ENCODE measurements at places on chromosomes 12 and 14.

- DNase-seq, result no peak
Observed at GRCh38 chr14:23550131-23550811, 1.3 kb downstream of the ZFHX2 start.

GRCh38 chr12:57602544-57602943 is 2.1 kb upstream of the DTX3 start:
- DNase-seq, result no peak

GRCh38 chr14:61089126-61089750 is 108.2 kb downstream of the SLC38A6 start:
- no peak for DNase-seq

DNA sequence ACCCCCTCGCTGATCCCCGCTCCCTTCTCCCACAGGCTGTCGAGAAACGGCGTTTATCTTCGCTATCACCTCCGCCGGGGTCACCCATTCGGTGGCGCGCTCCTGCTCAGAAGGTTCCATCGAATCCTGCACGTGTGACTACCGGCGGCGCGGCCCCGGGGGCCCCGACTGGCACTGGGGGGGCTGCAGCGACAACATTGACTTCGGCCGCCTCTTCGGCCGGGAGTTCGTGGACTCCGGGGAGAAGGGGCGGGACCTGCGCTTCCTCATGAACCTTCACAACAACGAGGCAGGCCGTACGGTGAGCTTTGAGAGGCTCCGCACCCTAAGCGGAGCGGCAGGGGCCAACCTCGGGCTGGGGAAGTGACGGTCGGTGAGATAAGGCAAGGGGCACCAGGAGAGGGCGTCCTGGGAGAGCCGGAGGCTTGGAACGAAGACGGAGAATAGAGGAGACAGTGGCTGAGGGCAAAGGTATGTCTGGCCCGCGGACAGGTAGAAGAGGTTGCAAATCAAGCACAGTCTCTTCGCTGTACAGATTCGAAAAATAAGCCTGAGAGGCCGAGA is 2.3 kb downstream of the WNT1 start:
- DNase-seq, result no peak

DNA sequence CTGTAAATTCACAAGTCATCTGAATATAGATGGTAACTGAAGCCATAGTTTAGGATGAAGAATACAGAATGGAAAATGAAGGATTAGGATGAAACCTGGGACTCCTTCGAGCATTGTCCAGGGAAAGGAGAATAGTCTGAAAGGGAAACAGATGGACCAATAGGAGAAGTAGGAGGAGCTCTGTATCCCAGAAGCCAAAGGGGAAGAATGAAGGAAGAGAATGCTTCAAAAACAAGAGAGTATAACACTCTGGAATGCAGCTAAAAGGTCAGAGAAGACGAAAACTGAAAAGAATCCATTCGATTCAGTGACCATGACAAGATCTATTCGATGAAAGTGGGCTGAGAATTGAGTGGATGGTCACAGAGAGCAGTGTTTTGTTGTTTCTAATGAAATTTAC is 1.0 kb downstream of the GMFB start:
- DNase-seq, result no peak

DNA sequence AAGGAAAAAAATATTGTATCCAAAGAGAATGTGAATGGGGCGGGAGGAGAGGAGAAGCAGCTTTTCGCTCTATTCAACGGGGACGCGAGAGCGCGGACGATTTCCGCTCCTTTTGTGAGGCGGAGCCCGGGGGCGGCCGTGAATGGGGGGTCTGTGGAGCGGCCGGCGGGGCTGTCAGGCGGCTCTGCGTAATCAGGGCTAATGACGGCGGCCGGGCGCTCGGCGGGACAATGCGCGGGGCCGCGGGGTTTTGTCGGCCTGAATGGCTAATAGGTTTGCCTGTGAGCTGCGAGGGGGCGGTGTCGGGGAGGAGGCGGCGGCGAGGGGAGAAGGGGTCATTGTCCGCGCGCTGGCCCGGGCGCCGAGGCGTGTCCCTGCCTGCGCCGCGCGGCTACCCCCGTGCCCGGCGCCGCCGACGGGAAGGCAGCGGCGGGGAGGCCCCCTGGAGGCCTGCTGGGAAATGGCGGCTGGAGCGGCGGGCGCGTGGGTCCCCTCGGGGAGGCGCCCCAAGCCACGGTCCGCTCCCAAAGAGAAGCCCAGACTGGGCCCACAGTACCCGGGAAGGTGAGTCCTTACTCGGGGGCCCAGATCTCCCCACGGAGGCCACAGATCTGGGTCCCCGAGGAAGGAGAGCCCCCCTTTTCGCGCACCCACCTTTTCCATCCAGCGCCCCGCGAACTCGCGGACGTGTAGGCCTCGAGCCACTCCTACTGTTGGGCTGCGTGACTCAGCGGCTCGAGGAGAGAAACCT is 6.0 kb downstream of the SIX6 start:
- no peak for DNase-seq

DNA sequence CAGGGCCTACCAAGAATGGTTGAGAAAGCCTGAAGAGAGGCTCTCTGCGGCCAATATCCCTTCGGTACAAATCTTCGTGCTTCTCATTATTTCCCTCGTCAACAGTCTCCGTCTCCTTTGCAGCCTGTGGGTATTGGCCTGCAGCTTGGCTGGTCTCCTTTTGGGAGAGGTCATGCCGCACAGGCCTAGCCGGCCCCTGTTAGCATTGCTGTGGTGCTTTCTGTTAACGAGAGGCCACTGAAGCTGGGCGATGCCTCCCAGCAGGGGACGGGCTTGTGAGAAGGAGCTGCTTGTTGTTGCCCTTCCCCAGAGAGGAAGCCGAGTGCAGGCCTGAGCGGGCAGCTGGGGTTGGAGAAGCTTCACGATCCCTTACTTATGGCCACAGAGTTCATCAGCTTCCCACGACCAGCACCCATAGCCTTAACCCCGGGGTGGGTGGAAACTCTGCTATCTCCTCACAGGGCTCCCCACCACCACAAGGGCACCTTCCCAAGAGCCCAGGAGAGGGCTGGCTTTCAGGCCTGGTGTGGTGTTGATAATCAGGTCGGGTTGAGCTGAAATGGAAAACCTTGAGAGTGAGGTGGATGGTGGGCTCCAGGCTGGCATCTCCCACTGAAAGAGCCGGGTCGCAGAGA is 228.6 kb downstream of the ZFP36L1 start:
- DNase-seq, result no peak

DNA sequence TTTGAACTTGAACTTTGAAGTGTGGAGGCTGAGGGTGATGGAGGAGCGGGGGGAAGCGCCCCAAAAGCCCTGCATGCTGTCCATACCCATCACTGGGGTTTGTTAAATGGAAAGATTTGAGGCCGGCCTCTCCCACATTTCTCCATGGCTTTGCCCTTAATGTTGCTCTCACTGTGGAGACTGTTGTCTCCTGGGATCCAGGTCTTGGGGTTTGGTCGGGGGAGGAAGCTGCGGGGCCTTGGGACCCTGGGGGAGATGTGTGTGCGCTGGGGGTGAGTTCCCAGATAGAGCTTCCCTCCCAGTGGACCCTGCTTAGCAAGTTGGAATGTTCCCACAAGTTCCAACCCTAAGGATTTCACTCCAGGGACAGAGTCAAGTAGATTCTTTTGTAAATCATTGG is 28.0 kb upstream of the LRTM2 start:
- no peak for DNase-seq

DNA sequence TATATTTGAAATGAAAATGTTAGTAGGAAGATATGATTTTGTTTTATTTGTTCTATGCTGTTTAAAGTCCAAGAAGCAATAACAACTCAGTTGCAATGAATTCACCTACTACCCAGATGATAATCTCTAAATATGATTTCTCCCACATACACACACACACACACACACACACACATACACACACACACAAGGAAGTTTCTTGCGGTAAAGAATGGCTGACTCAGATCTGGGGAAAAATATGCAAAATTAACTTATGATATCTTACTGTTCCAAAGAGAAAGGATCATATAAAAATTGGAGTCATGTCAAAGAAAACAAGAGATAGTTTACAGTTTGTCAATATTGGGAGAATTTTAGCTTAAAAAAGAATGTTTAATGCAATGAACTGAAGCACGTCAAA is 456.7 kb downstream of the SLC16A7 start:
- no peak for DNase-seq

DNA sequence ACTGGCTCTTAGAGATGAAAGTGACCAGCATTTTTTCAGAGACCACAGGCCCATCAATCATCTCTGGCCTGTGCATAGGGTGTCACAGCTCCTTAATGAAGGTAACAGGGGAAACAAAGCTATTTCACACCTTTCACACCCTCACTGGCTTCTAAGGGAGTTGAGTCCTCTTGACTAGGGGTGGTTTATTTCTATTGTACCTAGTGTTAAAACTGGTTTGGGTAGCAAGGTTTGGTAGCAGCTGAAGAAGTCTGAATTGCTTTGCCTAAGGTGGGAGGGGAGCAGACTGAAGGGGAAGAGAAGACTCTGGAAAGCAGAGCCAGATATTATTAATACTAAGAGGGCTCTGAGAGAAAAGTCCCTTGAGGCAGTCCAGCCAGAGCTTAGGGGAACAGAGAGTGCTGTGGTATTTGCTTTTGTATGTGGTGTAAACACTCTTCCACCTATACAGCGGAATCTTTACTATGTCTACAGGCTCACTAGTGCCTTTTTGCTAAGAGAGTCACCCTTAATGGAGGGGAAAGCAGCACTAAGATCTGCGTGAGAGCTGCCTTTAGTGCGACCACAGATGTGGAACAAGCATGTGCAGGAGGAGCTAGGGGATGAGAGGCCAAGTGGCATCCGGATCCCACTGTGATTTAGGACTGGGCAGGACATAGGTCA is 95.8 kb downstream of the STXBP6 start:
- no peak for DNase-seq

DNA sequence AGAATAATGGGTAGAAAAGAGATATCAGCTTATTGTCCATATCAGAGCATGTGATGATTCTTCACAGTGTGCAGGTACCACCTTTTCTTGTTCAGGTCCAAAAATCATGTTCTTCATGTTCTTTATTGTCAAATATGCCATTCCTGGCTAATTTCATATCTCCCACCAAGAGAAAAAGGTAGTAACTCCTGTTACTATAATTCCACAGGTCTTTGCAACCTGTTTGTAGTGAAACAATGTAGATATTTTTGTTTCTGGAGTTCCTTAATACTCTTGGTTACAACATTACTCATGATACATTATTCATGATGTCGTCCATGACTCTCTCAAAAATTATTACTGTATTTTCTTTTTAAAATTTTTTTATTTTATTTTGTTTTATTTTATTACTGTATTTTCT is 11.3 kb upstream of the TMBIM6 start:
- no peak for DNase-seq

DNA sequence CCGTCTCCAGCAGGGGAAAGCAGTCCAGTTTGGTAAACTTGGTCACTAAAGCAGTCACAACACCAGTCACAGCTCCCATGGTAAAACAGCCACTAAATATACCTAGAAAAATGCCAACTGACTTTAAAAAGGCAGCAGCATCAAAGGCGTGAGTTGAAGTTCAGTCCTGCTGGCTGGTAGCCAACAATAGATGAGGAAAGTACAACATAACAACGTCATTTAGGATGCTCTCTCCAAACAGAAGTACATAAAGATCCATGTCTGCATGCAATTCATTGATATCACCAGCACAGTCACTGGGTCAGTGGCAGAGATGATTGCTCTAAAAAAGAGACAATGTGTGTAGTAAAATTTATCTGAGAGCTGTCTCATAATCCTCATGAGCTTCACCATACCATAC is 59.3 kb upstream of the TMPO start:
- DNase-seq, result no peak

DNA sequence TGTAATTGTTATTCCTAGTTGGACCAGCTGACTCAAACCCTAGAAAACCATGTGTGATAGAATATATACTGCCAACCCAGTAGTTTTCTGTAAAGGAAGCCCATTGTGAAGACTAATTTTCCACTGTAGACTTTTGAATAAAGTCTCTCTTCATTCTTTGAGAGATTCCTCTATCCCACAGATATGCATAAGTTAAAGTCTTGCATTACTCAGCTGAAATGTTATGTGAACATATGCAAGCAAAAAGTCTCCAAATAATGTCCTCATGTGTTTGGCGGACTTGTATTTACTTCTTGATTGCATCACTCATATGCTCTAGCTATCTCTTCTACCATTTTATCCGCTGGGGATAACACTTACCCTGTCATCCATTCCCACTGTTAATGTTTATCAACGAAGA is 35.1 kb upstream of the OTOGL start:
- no peak for DNase-seq

DNA sequence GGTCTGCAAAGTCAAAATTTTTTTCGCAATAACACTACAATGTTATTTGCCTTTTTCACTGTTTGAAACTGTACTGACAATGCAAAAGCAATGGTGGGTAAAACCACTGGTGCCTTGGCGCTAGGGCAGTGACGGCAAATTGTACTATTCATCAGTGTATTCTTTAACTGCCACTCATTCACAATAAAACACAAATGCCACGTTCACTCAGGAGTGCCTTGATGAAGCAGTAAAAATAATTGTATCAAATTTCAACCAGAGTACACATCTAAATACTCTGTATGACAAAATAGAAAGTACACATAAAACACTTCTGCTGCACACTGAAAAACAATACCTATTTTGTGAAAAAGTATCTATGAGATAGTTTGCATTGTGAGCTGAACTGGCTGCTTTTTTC is 17.8 kb downstream of the DCAF5 start:
- DNase-seq, result no peak

- no peak for DNase-seq
Observed at GRCh38 chr12:63955831-63956666, 111.5 kb downstream of the SRGAP1 start.

- no peak for DNase-seq
Observed at GRCh38 chr14:81222126-81222525, 1.4 kb upstream of the GTF2A1 start.

DNA sequence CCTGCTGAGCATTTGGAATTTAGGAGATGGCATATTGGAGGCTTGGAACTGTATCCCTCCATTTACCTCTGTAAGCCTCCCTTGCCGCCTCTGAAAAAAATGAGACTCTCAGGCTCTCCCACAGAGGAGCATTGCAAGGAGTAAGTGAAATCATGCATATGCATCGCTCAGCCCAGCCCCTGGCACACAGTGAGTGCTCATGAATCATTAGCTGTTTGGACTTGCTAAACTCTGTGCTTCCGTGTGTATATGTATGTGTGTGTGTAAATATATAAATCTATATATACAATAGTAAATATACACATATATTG is 17.1 kb upstream of the TBX3 start:
- DNase-seq, result no peak

- DNase-seq, result no peak
Observed at GRCh38 chr14:58662018-58662417, 24.3 kb downstream of the DACT1 start.

DNA sequence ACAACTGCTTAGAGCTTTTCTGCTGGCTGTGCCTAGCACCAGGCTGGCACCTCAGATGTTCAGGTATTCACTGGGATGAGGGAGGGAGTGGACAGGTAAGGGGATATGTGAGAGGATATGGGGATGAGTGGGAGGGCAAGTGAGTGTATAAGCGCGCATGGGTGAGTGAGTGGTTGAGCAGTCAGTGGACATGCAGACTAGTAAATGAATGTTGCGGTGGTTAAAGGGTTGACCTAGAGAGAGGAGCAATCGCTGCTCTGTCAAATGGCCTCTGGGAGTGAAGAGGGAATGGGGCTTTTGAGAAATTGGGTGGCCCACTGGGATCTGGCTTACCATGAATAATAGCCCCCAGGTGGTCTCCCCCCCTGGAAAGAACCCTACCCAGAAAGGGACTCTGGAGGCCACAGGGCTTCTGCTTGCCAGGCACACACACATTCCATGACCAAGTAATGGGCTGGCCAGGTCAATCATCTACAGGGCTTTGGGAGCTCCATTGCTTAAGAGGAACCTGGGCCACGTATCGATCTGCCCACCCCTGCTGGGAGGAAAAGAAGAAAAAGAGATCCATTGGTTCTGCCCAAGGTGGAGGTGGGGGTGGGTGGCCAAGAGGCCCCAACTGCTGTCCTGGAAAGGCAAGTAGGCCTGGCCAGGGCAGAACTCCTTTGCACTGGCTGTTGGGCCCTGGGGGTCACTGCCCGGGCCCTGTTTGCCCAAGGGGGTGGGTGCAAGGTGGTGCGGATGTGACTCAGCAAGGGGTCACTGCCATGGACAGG is 30.8 kb upstream of the ZFP36L1 start:
- no peak for DNase-seq

Data from astrocyte of the cerebellum (primary cell).